Panc1 (cell line): ENCODE measurements at places on chromosomes 11 and 22.
A peak's percentile ranks its signal among the peaks of the same experiment; 100 is the strongest.

DNA sequence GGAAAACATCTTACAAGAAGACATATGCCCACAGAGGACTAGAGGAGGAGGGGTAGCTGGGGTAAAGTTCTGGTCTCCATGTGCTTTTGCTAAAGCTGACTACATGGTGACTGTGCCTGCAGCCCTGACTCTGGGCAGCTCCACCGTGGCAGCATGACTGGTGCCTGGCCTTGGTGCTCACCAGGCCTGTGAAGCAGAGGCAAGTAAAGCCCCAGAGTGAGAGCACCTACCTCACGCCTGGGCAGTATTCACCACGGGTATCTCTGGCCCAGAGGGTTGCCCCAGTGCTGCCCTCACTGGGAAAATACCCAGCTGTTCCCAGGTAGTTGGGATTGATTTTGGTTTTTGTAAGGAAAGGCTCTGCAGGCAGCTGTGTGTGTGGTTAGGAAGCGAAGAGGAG lies 78.3 kb downstream of the CTTN start:
- no peak overlapping the region for H3K27ac ChIP-seq
- H3K36me3 ChIP-seq: no peaks in the 10 kb centered on the region
- H3K4me3 ChIP-seq: no peak overlapping the region

- peak; percentile 4 for DNase-seq
- H3K4me3 ChIP-seq: no peak overlapping the region
- H3K36me3 ChIP-seq: no peaks in the 10 kb centered on the region
- H3K27me3 ChIP-seq: no peaks in the 10 kb centered on the region
- no peak overlapping the region; the same call in 1 of the 2 replicates for H3K27ac ChIP-seq
Measured at GRCh38 chr11:101974255-101974654, 57.9 kb upstream of the ANGPTL5 start.

DNA sequence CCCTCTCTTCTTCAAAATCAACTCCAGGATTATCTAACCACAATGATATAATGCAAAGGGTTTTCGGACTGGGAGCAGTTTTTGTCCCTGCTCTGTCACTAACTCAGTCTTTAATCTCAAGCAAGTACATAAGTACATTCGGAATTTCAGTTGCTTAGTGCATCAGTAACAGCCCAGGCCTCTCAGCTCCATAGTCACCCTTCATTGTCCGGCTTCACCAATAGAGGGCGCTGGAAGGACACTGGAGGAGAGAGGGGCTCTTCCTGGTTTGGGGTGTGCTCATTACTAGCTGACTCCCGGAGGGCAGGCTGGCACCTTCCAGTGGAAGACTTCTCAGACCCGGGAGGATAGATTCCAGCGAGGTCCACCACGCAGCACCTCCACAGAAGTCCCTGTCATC lies 90.4 kb upstream of the PDGFD start:
- H3K4me1 ChIP-seq: no peaks in the 10 kb centered on the region
- no peak overlapping the region for H3K4me3 ChIP-seq
- no peak overlapping the region for H3K27ac ChIP-seq
- H3K36me3 ChIP-seq: no peaks in the 10 kb centered on the region

GRCh38 chr22:20621162-20621561 lies 113.8 kb downstream of the MED15 start:
- no peak overlapping the region for H3K27ac ChIP-seq
- no peak for DNase-seq
- H3K4me1 ChIP-seq: no peaks in the 10 kb centered on the region

- peaks cover 7% of the 10 kb centered on the region for H3K36me3 ChIP-seq
- H3K4me1 ChIP-seq: peaks cover 15% of the 10 kb centered on the region
- H3K4me3 ChIP-seq: peak overlapping the region; percentile 88
- no peak for DNase-seq
- no peak overlapping the region for H3K27ac ChIP-seq
- no peaks in the 10 kb centered on the region; the same call in 1 of the 2 replicates for H3K27me3 ChIP-seq
Measured at GRCh38 chr11:18106688-18107087, 806 bp upstream of the SAAL1 start.

DNA sequence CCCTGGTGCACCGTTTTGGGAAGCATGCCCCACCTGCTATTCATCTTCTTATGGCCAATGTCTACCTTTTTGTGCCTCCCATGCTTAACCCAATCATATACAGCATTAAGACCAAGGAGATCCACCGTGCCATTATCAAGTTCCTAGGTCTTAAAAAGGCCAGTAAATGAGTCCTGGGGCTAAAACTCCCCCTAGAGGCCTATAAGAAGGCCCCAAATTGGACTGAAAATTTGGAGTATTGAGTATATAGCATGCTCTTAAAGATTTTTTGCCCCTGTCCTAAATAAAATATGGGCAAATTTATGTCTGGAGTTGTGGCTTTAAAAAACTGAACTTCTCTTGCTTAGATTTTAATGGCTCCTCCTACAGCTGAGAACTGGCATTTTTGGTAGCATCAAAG lies 6.6 kb downstream of the OR51M1 start:
- H3K27me3 ChIP-seq: no peaks in the 10 kb centered on the region
- H3K36me3 ChIP-seq: no peaks in the 10 kb centered on the region
- H3K4me3 ChIP-seq: no peak overlapping the region
- DNase-seq: no peak

- DNase-seq: no peak
- H3K27me3 ChIP-seq: no peaks in the 10 kb centered on the region
- H3K4me3 ChIP-seq: no peak overlapping the region
- H3K27ac ChIP-seq: no peak overlapping the region
Measured at GRCh38 chr11:1077417-1078119, 2.9 kb downstream of the MUC2 start.

DNA sequence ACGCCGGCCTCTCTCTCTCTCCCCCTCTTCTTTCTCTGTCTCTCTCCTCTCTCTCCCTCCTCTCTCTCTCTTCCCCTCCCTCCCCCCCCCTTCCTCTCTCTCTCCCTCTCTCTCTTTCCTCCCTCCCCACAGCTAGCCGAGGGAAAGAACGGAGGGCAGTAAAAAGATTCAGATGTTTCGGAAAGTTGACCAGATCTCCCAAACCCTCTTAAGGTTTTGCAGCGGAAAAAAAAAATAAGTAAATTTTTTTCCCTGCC lies 195 bp upstream of the ALX4 start:
- peak overlapping the region; percentile 32 for H3K4me3 ChIP-seq
- H3K27ac ChIP-seq: no peak overlapping the region

- H3K4me1 ChIP-seq: peaks cover 29% of the 10 kb centered on the region
- no peaks in the 10 kb centered on the region for H3K36me3 ChIP-seq
- H3K27ac ChIP-seq: no peak overlapping the region
Measured at GRCh38 chr22:38860283-38861169, 11.5 kb downstream of the CBX6 start.

DNA sequence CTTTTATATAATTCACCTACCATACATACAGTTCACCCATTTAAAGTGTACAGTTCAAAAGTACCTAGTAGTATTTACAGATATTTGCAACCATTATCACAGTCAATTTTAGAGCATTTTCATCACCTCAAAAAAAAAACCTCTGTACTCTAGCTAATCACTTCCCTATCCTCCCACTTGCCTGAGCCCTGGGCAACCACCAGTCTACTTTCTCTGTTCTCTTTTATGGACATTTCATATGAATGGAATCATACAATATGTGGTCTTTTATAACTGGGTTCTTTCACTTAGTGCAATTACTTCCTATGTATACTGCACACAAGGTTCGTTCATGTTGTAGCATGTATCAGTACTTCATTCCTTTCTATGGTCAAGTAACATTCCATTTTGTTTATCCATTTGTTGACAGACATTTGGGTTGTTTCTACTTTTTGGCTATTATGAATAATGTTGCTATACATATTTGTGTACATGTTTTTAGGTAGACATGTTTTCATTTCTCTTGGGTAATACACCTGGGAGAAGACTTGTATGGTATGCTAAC lies 17.8 kb upstream of the NEU3 start:
- H3K4me1 ChIP-seq: no peaks in the 10 kb centered on the region
- no peak overlapping the region for H3K4me3 ChIP-seq
- no peaks in the 10 kb centered on the region for H3K27me3 ChIP-seq
- H3K27ac ChIP-seq: no peak overlapping the region
- peaks cover 27% of the 10 kb centered on the region for H3K36me3 ChIP-seq
- no peak for DNase-seq

- peaks cover 19% of the 10 kb centered on the region for H3K36me3 ChIP-seq
- H3K4me1 ChIP-seq: peaks cover 8% of the 10 kb centered on the region
- no peaks in the 10 kb centered on the region for H3K27me3 ChIP-seq
Measured at GRCh38 chr11:65128182-65129145, 5.9 kb downstream of the SYVN1 start.

DNA sequence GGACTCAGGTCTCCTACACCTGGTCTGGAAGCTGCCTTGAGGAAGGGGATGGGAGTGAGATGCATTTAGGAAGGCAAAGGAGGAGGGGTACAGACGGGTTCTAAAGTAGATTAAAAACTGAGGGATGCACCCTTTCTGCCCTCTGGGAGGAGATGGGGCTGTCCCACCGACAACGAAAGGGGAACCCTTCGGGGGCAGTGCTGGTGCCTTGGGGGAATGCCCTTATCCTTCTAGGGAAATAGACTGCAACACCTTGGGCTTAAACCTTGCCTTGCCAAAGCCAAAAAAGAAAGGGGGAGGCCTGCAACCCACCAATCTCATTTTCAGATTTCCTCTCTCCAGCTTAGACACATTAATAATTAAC lies 89.8 kb downstream of the PLEKHA7 start:
- DNase-seq: no peak
- H3K27ac ChIP-seq: no peak overlapping the region
- H3K36me3 ChIP-seq: no peaks in the 10 kb centered on the region

- H3K36me3 ChIP-seq: no peaks in the 10 kb centered on the region; the same call in 1 of the 2 replicates
- no peak for DNase-seq
- peak overlapping the region; percentile 25; the same call in 1 of the 2 replicates for H3K27ac ChIP-seq
- H3K4me1 ChIP-seq: peaks cover 3% of the 10 kb centered on the region; the same call in 1 of the 2 replicates
- H3K27me3 ChIP-seq: no peaks in the 10 kb centered on the region
- no peak overlapping the region for H3K4me3 ChIP-seq
Measured at GRCh38 chr22:50339945-50340879, 2.9 kb upstream of the PPP6R2 start.

GRCh38 chr22:46047841-46048595 lies 71.1 kb upstream of the WNT7B start:
- DNase-seq: no peak
- peak overlapping the region; percentile 48; the same call in 1 of the 2 replicates for H3K27ac ChIP-seq
- peaks cover 41% of the 10 kb centered on the region for H3K4me1 ChIP-seq
- H3K27me3 ChIP-seq: no peaks in the 10 kb centered on the region

DNA sequence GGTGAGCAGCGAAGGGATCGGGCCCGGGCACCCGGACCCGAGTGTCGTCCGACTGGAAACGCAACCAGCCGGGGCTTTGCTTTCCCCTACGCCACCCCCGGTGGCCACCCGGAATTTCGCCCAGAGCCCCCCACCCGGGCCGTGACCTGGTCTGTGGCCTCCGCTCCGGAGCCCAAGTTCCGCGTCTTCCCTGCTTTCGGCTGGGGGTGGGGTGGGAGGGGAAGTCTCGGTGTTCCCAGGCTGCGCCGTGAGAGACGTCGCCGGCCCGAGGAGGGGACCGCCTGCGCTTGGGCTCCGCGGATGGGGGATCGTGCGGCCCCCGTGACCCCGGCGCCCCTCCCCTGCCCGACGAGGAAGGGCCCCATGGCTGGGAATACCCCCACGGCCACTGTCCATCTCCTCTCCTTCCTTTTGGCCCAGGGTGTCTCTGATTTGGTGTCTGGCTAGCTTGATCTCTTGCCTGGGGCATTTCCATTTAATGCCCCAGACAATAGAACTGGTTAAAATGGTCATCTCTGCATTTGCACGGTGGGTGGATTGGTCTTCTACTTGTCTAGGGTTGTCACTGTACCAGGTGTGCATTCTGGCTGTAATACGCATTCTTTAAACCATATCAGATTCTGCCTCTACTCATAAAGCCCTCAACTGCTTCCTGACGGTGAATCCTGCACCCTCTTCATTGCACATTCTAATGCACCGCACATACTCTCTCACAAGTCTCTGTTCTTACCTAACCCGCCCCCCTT lies 789 bp downstream of the SIK2 start:
- H3K4me1 ChIP-seq: peaks cover 25% of the 10 kb centered on the region
- H3K27ac ChIP-seq: peak overlapping the region; percentile 41
- no peaks in the 10 kb centered on the region for H3K27me3 ChIP-seq

GRCh38 chr22:25933158-25933788 lies 191.3 kb downstream of the MYO18B start:
- no peaks in the 10 kb centered on the region for H3K36me3 ChIP-seq
- no peak overlapping the region for H3K4me3 ChIP-seq
- H3K27me3 ChIP-seq: peaks cover 8% of the 10 kb centered on the region; the same call in 1 of the 2 replicates
- DNase-seq: no peak
- H3K4me1 ChIP-seq: no peaks in the 10 kb centered on the region

DNA sequence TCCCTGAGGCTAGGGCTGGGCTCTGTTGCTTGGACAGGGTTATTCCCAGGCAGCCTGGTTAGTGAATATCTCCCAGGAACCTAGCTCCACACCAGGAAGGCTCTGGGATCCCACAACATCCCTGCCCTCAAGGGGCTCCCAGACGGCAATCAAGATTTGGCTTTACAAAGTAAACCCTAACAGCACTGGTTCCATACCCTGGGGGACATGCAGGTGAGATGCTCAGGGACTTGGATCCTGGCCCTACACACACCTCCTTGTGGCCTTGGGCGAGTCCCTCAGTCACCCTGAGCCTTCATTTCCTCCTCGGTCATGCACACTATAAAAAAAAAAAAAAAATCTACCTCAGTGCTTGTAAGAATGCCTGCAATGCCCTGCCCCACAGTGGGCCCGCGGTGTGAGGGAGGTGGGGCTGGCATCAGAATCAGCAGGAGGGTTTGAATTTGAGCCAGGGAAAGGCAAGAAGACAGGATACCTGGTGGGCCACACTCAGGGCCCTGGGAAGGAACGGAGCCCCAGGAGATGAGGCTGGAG lies 86.3 kb downstream of the MORC2 start:
- H3K4me3 ChIP-seq: no peak overlapping the region
- DNase-seq: no peak
- H3K36me3 ChIP-seq: no peaks in the 10 kb centered on the region
- H3K27ac ChIP-seq: no peak overlapping the region
- H3K4me1 ChIP-seq: no peaks in the 10 kb centered on the region
- no peaks in the 10 kb centered on the region for H3K27me3 ChIP-seq

GRCh38 chr11:116895048-116895757 lies 57.8 kb upstream of the APOA1 start:
- no peaks in the 10 kb centered on the region for H3K36me3 ChIP-seq
- no peak for DNase-seq
- H3K27me3 ChIP-seq: no peaks in the 10 kb centered on the region
- no peak overlapping the region for H3K27ac ChIP-seq
- H3K4me1 ChIP-seq: no peaks in the 10 kb centered on the region
- H3K4me3 ChIP-seq: no peak overlapping the region

GRCh38 chr11:23732026-23732425 lies 764.8 kb upstream of the LUZP2 start:
- no peaks in the 10 kb centered on the region for H3K36me3 ChIP-seq
- H3K27ac ChIP-seq: no peak overlapping the region
- H3K4me3 ChIP-seq: no peak overlapping the region
- H3K4me1 ChIP-seq: no peaks in the 10 kb centered on the region
- H3K27me3 ChIP-seq: no peaks in the 10 kb centered on the region

GRCh38 chr22:46539169-46539568 lies 1.7 kb upstream of the CELSR1 start:
- H3K27ac ChIP-seq: peak overlapping the region; percentile 51; the same call in 1 of the 2 replicates
- H3K4me3 ChIP-seq: peak overlapping the region; percentile 67
- peaks cover 12% of the 10 kb centered on the region for H3K4me1 ChIP-seq
- no peaks in the 10 kb centered on the region for H3K36me3 ChIP-seq
- no peaks in the 10 kb centered on the region for H3K27me3 ChIP-seq
